ENCODE measurements at places on chromosomes 2 and 18. TPM values are rescaled to one million over a fixed set of nuclear protein-coding genes. Genes with fewer than 3 reads are reported as not detected.

DNA sequence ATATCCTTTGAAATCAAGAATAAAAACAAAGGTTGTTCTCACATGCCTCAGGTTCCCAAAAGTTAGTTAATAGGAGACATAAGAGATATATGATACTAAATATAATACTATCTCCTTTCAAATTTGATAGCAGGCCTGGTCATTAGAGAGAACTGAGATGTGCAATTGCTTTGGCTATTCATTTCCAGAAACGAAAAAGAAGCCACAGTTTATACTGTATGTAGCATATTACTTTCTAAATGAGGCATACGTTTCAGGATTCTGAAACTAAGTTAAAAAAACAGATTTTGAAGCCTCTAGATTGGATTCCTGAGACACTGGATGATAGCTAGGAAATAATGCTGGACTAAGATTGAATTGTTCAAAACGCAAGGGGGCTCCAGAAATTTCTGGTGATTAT lies 7.1 kb downstream of the PPP1R1C start:
- DNase-seq = no peak

GRCh38 chr2:152421521-152422370 lies 86.8 kb downstream of the FMNL2 start:
- peak; percentile 77 for DNase-seq

GRCh38 chr18:35605686-35606417 lies 24.3 kb downstream of the GALNT1 start:
- no peak for DNase-seq

- peak; percentile 75 for DNase-seq
These were observed 30.2 kb upstream of the RIOK3 start for GRCh38 chr18:23422751-23423418.

DNA sequence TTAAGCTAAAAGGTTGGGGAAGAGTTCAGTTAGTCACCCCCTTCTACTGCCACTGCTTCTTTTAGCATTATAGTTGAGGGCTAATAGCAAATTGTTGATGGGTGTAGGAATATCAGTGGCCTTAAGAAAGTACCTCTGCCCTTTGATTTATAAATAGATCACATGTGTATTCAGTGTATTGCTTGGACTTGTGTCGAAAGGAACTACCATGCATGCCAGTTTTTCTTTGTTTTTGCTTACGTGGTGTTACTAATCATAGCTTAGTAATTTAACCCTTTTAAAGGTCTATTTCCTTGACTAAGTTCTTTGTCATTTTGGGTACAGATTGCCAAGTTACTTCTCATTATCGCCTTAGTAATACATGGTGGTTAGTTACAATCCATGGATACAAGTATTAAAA lies 85.6 kb downstream of the MIB1 start:
- peak; percentile 4 for DNase-seq

DNA sequence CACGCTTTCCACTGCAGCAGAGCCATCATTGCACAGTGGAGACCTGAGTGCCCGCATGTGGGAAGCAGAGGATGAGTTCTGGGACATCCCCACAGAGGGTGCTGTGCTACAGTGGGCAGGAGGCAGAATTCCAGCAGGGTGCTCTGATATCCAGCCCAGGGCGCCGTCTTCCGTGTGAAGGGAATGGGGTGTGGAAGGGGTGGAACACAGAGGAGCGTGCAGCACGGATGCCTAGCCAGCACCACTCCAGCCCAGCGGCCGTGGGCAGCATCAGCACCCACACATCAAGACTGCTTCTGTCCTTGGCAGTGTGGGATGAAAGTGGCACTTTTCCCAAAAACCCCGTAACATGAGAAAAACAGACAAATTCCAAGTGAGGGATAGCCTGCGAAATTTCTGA lies 134.3 kb downstream of the ZNF236 start:
- DNase-seq = no peak

- no peak for DNase-seq
These were observed 208.5 kb downstream of the SH3BP4 start for GRCh38 chr2:235160281-235160810.

DNA sequence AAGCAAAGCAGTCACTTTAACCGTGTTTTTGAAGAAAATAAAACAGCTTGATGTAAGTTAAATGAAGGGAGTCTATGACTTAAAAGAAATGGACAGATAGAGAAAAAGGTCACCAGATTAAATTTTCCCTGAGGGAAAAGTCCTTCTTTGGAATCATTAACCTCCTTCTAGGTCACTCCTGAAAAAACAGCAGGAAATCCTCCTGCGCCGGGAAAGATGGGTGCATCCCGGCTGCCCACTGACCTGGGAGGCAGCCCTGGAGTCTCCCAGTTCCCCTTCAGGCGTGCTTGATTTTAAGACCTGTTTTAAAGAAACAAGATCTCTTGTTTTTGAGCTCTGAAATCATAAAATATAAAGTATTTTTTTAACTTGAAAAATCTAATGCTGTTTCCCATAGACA lies 18.4 kb upstream of the ZNF521 start:
- DNase-seq = no peak

DNA sequence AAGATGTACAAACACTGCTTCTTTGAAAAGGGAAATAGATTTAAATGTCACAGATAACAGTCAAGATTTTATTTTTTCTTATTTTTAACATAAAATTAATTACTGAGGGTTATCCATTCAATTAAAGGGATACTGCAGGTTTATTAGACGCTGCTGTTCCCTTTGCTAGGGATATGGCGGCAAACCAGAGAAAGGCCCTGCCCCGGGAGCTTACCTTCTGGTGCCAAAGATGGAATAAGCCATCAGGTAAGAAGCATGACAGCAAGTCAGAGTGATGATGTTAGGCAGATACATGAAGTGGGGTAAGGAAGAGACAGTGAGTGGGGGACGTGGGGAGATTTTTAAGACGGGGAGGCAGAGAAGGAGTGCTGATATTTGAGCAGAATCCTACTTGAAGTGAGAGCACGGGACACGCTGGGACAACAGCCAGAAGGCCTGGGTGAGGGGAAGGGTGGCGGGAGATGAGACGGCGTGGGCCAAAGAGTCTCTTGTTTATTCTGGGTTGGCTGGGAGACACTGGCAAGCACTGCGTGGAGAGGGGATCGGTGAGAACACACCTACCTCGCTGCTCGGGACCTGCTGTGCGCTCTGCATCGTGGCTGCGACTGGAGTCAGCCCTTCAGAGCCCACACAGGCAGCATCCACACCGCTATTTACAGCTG lies 250.5 kb upstream of the TMEM200C start:
- no peak for DNase-seq

GRCh38 chr2:120415060-120415459 lies 69.1 kb downstream of the INHBB start:
- no peak for DNase-seq

- peak; percentile 95 for DNase-seq
These were observed 39.5 kb upstream of the MCFD2 start for GRCh38 chr2:46954951-46955571.

DNA sequence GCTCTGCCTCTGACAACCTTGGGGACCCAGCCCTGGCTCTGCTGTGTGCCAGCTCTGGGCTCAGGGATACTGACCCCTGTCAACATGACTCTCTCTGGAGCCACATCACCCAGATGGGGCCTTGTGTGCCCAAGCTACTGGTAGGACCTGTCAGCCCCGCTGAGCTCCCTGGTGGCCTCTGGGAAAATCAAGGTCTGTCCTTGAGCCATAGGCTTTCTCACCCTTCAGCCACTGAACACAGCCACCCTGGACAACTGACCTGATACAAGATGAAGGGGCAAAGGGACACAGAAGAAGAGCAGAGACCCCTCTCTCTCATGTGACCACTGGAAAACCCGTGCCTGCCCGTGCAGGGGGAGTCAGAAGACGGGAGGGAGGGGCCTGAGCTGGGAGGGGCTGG lies 7.8 kb downstream of the CCDC74A start:
- no peak for DNase-seq

GRCh38 chr2:207692206-207693065 lies 19.0 kb upstream of the CCNYL1 start:
- DNase-seq = no peak

DNA sequence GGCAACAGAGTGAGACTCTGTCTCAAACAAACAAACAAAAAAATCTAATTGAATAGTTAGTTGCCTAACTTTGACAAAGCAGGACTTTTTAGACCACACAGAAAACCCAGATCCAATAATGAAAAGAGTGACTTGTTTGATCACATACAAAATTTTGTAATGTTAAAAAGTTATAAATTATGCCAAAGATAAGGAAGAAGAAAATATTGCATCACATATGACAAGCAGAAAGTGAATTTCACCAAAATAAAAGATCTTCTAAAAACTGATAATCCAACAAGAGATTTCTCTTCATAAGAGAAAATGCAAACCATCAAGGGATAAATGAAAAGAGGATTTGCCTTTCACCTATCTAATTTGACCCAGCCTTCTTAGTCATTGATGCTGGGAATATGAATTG lies 2.8 kb upstream of the RMP24 start:
- DNase-seq = no peak

- no peak for DNase-seq
These were observed 136.7 kb downstream of the FSIP2 start for GRCh38 chr2:185875136-185875931.

GRCh38 chr18:22399949-22400348 lies 17.8 kb downstream of the CTAGE1 start:
- peak; percentile 49 for DNase-seq

DNA sequence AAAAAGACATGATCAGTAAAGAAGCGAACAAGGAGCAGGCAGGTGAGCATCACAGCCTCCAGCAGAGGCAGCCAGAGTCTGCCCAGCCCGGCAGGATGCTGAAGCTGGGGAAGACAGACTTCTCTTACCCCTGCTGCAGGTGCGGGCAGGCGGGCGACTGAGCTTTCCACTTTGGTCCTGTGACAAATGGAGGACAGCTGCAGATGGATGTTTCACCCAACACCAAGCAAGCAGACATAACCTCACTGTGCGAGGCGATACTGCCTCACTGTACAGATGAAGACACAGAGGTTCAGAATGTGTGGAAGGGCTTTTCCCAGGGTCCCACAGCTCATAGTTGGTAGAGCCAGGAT lies 251.0 kb downstream of the AFF3 start:
- no peak for DNase-seq

GRCh38 chr2:120491111-120491625 lies 145.2 kb downstream of the INHBB start:
- DNase-seq = peak; percentile 54

- DNase-seq = no peak
These were observed 80.6 kb downstream of the OTX1 start for GRCh38 chr2:63131196-63131595.

GRCh38 chr18:76437011-76437410 lies 58.0 kb downstream of the ZNF516 start:
- no peak for DNase-seq

- peak; percentile 83 for DNase-seq
These were observed 19.5 kb downstream of the WIPF1 start for GRCh38 chr2:174577967-174578589.

GRCh38 chr2:50546790-50547189 lies 485.1 kb downstream of the NRXN1 start:
- no peak for DNase-seq

- DNase-seq = no peak
These were observed 26.7 kb upstream of the TMEM163 start for GRCh38 chr2:134745546-134745945.

GRCh38 chr2:121832412-121833357 lies 77.2 kb downstream of the TSN start:
- no peak for DNase-seq

DNA sequence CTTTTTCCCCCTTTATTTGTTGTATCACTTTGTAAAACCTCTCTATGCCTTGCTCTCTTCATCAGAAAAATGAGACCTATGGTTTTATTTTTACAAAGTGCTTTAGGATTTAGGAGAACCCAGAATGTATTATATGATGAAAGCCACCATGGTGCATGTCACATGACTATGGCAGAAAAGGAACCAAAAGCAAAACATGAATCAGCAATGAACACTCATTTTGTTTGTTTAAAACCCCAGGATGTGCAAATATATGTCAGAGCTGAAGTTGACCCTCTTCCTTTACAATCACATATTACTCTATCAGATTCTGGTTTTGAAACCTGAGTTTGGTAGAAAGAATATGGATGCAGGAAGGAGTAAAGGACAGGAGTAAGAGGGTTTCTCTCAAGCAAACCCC lies 70.0 kb downstream of the FIGN start:
- peak; percentile 38 for DNase-seq

- DNase-seq = no peak
These were observed 119.5 kb downstream of the NCK2 start for GRCh38 chr2:105864262-105864661.

- peak; percentile 77 for DNase-seq
These were observed 18.6 kb downstream of the CAPN10 start for GRCh38 chr2:240604939-240605716.

- peak; percentile 90 for DNase-seq
These were observed 44.9 kb downstream of the CYP27C1 start for GRCh38 chr2:127175041-127175721.

- no peak for DNase-seq
These were observed 12.1 kb upstream of the NOSTRIN start for GRCh38 chr2:168790226-168790902.

GRCh38 chr2:33084433-33084832 lies 137.7 kb downstream of the LTBP1 start:
- DNase-seq = no peak

GRCh38 chr2:237281836-237282306 lies 132.1 kb downstream of the COL6A3 start:
- DNase-seq = no peak

- DNase-seq = peak; percentile 45
These were observed 28.0 kb upstream of the FAHD2A start for GRCh38 chr2:95374451-95374920.

Gene CCDC121
- total RNA-seq = 1.1 TPM

Gene GNLY
- not detected for total RNA-seq

Gene RIT2
- total RNA-seq = not detected

Gene FRZB
- total RNA-seq = 0.36 TPM

Gene CYRIA
- total RNA-seq = 1.8 TPM

Gene MBD5
- 29.8 TPM for total RNA-seq

Gene EPG5
- total RNA-seq = 94.8 TPM

Gene CCDC148
- 1.8 TPM for total RNA-seq

Gene LRRC30
- not detected for total RNA-seq

Gene HAAO
- total RNA-seq = 0.72 TPM

Gene RMND5A
- 17.4 TPM for total RNA-seq

Gene IL1B
- not detected for total RNA-seq

Measured in osteoblast (primary cell).